ENCODE measurements at places on chromosomes 6 and 20.

DNA sequence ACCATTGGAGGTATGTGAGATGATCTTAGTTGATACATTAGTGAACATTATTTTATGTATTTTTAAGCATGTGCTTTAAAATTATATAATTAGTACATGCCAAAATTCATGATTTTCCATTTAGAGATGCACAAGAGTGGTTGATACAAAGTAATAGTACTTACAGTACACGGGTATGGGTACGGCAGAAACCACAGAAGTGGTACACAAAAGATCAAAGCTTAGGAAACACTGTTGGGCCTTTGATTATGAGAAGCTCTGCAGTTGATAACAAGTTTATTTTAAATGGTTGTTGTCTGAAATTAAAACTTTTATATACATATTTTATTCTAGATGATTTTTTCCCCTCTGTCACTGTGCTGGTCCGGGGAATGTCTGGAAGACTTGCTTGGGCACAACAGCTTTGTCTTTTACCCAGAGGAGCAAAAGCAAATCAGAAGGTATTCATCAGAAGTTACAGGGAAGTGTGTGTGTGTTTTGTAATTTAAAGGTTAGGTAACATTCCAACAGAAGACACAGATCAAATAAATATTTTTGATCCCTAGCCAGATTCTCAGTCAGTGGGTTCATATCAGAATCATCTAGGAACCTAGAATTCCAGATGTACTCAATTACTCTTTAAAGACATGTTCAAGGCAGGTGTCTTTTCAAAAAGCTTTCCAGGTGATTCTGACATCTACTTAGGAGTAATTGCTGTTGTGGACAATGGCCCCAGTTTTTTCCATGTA, 32.5 kb upstream of the ADIG start:
- no peak for DNase-seq

GRCh38 chr6:110319381-110319780, 38.8 kb downstream of the METTL24 start:
- no peak for DNase-seq

- no peak for DNase-seq
These were observed 55.0 kb downstream of the TBC1D7 start for GRCh38 chr6:13273202-13273930.

DNA sequence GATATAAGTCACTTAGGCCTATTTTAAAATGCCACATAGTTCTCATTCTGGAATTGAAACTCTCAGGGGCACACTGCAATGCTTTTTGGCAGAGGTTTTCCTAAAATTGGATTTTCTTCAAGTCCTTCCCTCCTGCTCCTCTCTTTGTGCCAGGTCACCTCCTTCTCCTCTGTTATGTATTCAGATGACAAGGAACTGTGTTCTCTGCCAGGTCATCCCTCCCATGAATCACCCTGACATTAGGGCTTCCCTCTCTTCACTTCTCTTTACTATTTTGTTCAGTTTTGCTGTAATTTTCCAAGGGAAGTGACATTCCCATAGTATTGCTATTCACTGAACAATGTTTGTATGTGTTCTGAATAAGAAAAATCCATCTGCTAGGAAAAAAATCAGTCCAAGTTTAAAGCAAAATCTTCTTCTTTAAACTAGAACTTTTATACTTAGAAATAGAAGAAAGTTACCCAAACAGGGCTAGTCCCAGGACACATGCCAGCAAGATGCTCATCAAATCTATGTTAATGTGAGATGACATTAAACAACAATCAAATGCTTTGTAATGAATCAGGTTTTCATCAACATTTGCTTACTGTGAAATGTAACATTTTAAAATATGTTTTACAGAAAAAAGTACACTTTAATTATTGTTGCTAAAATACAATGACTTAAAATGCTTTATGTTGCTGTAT, 461.1 kb downstream of the MMUT start:
- no peak for DNase-seq

- no peak for DNase-seq
These were observed 82.3 kb upstream of the BMP2 start for GRCh38 chr20:6685181-6685582.

DNA sequence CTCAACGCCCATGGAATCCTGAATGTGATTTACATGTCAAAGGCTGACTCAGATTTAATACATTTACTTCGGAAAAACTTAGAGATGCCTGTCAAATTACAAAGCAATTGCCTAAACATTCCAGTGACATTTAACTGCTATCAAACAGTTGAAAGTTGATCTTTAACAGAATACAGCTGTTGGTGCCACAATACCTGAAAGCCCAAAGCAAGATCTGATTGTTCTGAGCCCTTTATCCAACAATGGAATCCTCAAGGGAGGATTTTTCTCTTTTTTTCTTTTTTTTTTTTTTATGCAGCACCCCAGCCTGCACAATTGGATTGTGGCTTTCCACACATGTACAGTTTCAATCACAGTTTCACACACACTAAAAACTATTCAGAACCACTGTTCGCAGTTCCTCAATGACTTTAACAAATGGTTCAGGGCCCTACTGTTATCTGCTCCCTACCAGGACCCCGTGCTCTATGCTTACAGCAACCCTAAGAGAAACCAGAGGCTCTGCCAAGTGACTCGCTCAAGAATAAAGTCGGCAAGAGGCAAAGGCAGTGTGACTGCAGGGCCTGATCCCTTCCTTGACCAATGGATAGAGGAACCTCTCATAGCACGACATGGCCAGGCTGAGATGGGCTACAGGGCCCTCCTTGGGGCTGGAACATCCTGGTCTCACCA, 33.3 kb downstream of the EPB41L2 start:
- peak; percentile 30 for DNase-seq

DNA sequence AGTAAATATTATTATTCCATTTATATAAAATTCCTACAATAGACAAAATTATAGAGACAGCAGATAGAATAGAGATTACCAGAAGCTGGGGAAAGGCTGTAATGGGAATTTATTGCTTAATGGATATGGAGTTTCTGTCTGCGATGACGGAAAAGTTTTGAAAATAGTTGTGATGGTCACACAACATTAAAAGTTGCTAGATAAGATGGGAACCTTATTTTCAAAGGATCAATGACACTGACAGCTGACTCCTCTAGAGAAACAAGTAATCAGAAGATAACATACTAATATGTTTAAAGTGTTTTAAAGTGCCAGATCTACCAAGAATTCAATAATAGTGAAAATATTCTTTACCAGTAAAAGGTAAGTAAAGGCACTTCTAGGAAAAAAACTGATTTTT, 236.3 kb downstream of the HIVEP2 start:
- no peak for DNase-seq

DNA sequence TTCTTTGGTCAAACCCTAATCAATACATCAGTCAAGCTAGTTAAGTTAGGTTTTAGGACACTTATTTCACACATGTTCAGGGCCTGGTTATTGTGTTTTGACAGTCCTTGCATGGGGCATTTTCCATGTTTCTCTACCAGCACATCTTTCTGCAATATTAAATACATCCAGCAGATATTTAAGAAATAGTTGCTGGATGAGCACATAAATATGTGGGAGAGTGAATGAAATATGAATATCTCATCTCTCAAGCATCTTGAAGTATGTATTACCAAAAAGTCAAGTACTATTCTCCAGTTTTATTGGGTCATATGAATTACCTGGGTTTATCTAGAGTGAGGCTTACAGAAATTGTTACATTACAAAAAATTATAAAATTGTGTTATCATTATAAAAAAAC, 621.9 kb upstream of the GJE1 start:
- DNase-seq: no peak

DNA sequence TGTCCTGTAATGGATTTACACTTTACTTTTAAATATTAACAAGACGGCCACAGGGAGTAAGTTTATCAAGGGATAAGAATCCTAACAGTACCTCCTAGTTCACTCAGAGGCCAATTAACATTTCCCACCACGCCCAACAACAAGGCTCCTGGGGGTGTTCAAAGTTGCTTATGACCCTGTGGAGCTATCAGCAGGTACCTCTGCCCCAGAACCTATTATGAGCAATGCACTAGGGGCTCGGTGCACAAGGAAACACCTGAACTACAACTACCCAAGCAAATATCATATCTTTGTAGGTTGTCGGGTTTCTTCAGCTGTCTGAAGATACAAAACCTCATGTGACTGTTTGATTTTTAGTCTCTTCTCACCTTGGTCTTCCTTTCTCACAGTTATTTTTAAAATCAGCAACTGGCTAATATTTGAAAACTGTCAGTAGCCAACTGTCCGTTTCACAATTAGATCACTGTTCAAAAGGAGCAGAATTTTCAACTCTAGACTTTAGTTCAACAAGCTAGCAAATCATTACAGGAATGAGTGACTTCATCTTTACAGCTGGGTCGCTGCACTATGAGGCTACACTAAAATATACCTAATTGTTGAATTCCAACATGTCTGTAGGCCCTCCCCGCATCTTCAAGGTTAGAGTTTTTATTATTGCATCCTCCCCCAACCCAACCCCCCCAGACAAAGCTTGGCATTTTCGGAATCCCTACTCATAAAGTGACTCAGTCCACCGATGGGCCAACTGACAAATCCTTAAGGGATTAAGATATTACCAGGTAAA, 38.1 kb downstream of the B4GALT5 start:
- no peak for DNase-seq

DNA sequence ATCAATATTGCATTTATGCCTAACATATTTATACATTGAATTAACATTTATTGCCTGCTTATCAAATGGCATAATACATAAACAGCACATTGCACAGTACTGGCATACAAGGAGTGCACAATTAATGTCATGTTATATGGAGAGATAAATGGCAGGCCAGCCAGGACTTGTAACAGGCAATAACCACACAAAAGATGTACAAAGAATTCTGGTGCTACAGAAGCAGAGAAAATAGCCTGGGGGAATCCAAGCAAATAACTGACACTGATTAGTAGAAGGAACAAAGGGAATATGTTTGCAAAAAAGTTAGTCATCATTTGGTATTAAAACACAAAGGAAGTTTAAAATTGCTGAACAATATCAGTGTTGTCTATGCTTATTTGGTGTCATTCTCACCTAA, 27.3 kb downstream of the COL21A1 start:
- DNase-seq: no peak

DNA sequence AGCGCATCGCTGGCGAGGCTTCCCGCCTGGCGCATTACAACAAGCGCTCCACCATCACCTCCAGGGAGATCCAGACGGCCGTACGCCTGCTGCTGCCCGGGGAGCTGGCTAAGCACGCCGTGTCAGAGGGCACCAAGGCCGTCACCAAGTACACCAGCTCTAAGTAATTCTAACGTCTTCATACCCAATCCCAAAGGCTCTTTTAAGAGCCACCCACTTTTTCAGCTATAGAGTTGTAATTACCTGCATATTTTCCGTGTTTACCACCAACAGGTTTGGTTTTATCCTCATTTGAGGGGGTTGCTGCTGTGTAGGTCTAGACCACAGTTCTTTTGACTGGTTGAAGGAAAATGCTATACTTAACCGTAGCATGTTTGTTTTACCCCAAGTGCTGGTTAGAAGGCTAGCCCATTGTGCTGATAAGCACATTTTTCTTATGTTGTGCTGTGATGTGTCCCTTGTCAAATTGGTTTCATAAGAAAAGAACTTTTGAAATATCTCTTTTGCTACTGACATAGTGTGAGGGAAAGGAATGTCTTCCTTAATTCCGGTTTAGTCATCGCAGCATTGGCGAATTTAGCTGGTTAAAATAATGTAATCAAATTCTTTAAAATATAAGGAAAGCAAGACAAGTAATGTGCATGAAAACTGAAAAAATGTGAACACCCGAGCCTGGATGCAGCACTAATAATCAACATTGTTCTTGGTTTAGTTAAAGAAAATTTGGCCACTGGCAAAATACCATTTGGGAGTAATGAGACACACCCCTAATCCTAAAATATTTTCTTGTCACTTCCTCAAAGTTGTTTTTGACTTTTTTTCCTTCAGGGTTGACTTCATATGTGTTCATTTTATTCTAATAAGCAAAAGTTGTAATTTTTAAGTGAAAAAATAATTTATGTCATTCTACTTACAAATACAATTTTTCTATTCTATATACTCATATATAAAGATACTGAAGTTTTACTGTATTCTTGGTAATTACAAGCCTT, 112.8 kb downstream of the HFE start:
- DNase-seq: peak; percentile 52

- no peak for DNase-seq
These were observed 28.3 kb downstream of the PPP1R16B start for GRCh38 chr20:38833857-38834164.

- no peak for DNase-seq
These were observed 176.4 kb downstream of the PACRG start for GRCh38 chr6:162904069-162904663.

- DNase-seq: no peak
These were observed 3.6 kb downstream of the SRSF3 start for GRCh38 chr6:36597775-36598174.

GRCh38 chr6:18725449-18725848, 338.3 kb downstream of the RNF144B start:
- DNase-seq: no peak

DNA sequence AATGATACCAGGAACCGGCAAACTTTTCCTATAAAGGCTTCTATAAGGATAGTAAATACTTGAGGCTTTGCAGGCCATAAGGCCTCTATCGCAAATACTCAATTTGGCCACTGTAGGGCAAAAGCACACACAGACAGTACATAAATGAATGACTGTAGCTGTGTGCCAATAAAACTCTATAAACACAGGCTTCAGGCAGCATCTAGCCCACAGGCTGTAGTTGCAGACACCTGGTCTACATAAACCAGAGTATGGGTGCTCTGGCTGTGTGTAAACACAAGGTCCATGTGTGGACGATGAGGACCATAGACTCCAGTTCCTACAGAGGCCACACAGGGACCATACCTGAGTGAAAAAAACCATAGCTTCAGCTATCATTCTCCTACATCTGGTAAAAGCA, 52.2 kb downstream of the ZMYND8 start:
- no peak for DNase-seq

- DNase-seq: no peak
These were observed 11.0 kb downstream of the LY86 start for GRCh38 chr6:6599468-6599873.

GRCh38 chr20:35014537-35014936, 58.9 kb downstream of the MYH7B start:
- DNase-seq: no peak

DNA sequence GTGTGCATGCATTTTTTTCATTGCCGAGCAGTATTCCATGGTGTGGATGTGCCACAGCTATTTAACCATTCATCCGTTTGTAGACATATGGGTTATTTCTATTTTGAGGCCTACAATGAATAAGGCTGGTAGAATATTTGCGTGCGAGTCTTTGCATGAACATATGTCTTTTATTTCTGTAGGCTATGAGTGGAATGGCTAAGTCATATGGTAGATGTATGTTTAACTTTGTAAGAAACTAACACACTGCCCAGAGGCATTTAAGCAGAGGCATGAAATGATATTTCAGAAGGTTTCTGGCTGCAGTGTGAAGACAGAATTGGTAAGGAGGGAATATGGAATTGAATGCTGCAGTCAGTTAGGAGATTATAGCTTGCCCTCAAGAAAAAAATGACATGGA, 457.4 kb upstream of the CDH4 start:
- DNase-seq: no peak

GRCh38 chr6:20454204-20454824, 52.6 kb downstream of the E2F3 start:
- DNase-seq: no peak

DNA sequence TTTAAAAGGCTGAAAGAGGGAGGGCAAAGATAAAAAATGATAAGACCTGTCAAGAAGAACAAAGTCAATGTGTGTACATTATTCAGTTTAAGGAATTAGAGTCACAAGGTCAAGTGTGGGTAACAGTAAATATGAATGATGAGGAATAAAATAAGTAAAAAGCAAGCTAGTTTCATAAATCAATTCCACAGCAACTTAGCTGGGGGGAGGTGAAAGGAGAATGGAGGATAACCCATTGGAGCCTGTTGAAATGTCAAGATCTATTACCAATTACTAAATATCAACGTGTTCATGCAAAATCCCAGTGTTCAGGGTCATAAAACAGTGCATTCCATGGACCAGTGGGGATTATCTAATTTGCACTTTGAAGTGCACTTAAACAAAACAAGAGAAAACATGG, 242.9 kb downstream of the TBX18 start:
- no peak for DNase-seq

Data from GM23338 (cell line).